Kidney capillary endothelial cell (primary cell): ENCODE measurements at places on chromosomes 5 and 9.

GRCh38 chr9:95666785-95667155, 150.0 kb upstream of the PTCH1 start:
- no peak for DNase-seq

DNA sequence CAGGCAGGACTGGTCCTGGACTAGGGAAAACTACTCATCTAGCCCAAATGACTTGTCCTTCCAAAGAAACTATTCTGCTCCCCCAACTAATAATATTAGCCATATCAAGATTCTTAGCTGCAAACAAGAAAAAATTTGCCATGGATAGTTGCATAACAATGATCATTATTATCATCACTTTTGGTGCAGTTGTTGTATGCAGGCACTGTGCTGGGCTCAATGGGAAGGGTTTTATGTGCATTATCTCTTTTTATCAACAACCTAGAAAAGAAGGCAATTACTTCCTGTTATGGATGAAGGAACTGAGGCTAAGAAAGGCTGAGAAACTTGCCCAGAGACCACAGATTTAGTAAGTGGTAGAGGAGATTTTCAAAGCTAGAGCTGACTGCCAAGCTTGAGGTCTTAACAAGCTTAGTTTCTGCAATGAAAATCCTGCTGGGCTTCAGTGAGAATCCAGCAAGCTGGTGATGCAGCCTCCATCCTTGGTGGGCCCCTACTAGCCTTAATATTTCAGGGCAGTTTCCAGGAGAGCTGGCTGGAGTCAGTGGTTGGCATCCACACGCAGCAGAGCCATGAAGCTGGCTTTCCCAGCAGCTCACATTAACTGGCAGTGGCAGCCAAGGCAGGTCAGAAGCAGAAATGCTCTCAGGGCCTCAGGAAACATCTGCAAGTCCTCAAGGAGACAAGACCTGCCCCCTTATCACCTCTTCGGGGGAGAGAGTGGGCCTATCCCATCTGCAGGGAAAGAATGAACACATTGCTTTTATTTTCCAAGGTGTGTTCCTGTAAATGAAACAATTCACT, 20.5 kb upstream of the MEGF9 start:
- DNase-seq, result no peak

DNA sequence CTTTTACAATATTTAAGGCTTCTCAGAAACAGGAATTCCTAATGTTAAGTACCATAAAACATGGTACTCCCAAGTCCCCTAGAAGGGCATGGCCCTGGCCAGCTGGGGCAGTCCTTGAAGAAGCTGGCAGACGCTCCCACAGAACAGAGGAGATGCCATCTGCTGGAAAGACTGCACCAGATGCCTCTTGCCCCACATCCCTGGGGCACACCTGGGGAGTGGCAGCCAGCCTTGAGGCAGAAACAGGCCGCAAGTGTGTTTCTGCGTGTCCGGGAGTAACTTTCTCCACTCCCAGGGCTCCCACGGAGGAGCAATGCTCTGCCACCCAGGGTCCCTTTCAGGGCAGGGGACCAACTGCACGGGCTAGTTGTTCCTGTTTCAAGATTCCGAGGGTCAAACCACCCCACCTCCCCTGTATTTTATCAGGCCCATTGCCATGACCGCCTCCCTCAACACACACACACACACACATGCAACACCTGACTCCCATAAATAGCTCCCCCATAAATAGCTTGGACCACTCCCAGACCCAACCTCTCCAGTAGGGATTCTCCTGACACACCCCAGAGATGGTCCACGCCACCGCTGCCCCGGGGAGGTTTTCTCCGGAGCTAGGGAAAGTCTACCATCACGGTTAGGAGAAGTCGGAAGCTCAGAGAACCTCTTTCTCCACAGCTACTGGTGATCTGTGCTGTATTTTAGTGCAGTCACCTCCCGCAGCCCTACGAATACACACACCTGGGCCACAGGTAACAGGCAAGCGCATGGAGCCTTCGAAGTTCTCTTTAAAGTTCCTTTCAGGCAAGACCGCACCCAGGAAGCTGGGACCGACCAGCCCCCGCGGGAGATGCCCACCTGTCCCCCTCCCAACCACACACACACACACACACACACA, 1.5 kb downstream of the SPOCK1 start:
- no peak for DNase-seq

DNA sequence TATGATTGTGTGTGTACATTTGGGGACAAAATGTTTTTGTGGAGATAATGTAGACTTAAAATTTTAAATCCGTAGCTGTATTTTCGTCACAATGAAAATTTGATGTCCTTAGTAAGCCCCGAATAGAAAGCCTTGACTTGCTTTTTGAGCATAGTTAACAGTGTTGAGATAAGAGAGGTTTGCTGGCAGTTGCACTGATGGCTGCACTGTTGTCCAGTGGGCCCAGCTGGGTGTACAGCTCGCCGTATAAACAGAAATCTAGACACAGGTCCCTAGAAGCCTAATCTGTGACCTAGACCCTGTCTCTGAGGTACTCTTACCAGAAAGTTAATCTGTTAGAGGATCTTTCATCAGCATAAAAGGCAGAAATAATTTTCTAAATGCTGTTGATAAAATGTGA, 271.3 kb upstream of the DMRT1 start:
- no peak for DNase-seq

GRCh38 chr5:180128671-180129261, 57.2 kb upstream of the RNF130 start:
- DNase-seq, result no peak

GRCh38 chr9:123470121-123470782, 114.3 kb downstream of the CRB2 start:
- DNase-seq, result no peak

GRCh38 chr5:9720361-9720760, 90.2 kb upstream of the TAS2R1 start:
- DNase-seq, result no peak

- DNase-seq, result peak; percentile 99
Observed at GRCh38 chr5:172443441-172444109, 10.8 kb downstream of the SH3PXD2B start.

- peak; percentile 12 for DNase-seq
Observed at GRCh38 chr9:68619636-68620035, 79.0 kb upstream of the TMEM252 start.

DNA sequence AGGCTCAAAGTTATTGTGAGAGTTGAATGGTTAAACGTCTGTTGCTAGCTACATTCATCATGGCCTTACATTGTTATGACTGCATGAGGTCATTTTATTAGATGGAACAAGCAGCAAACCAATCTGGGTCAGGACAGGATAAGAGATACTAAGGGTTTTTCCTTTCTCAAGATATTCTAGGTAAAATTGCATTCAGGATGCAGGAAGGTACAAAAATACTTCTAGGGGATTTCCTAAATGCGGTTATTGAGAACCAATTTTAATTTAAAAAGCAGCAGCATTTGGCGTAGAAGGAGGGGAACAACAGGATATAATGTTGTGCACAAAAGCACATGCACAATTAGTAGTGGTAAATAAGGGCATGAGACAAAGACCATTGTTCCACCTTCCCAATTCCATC, 39.2 kb upstream of the LURAP1L start:
- no peak for DNase-seq

- no peak for DNase-seq
Observed at GRCh38 chr5:132751444-132751843, 4.2 kb downstream of the CCNI2 start.

- DNase-seq, result peak; percentile 34
Observed at GRCh38 chr9:100473276-100474081, 530 bp downstream of the TMEFF1 start.

GRCh38 chr5:149550594-149551226, 529 bp downstream of the CSNK1A1 start:
- no peak for DNase-seq
